ENCODE measurements at places on chromosomes 5 and 9.

- DNase-seq: no peak
Observed at GRCh38 chr5:1437876-1438559, 7.2 kb downstream of the SLC6A3 start.

- no peak for DNase-seq
Observed at GRCh38 chr9:16421532-16421931, 448.9 kb downstream of the BNC2 start.

GRCh38 chr9:2727374-2727773 lies 10.1 kb downstream of the KCNV2 start:
- no peak for DNase-seq

DNA sequence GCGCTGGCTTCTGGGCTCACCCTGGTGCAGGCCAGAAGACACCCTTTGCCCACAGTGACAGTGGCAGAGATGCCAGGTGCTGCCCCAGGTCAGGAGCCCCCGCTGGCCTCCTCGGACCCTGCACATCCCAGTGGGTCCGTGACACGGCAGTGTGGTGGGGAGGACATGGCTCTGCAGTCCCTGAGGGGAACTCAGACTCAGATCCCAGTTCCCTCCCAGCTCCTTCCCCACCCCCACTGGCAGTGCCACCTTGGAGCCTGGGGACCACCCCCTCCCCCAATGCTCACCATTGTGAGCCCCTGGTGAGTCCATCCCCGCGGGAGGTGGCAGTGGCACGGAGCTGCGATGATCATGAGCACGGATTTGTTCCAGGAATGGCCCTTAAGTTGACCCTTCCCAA lies 562 bp upstream of the CCDC187 start:
- DNase-seq: no peak

GRCh38 chr9:27473111-27473529 lies 51.0 kb upstream of the IFNK start:
- no peak for DNase-seq

DNA sequence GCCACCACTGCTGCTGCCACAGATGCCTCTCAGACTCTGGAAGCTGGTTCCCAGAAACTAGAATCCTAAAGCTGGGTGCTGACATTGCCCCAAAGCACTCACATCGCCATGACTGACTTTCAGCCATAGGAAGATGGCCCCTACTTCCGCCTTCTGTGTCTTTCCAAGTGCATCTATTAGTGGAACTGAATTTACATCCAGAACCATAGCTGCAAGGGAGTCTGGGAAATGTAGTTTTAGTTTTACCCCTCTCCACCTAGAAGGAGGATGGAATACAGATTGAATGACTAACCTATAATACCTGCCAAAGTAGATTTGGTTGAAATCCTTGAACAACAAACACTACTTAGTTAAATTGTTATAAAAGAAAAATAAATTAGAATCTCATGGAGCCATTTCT lies 118.8 kb downstream of the RASGRF2 start:
- DNase-seq: no peak

- no peak for DNase-seq
Observed at GRCh38 chr5:54616518-54617220, 99.1 kb downstream of the SNX18 start.

- no peak for DNase-seq
Observed at GRCh38 chr5:141735823-141736222, 53.8 kb upstream of the ARAP3 start.

DNA sequence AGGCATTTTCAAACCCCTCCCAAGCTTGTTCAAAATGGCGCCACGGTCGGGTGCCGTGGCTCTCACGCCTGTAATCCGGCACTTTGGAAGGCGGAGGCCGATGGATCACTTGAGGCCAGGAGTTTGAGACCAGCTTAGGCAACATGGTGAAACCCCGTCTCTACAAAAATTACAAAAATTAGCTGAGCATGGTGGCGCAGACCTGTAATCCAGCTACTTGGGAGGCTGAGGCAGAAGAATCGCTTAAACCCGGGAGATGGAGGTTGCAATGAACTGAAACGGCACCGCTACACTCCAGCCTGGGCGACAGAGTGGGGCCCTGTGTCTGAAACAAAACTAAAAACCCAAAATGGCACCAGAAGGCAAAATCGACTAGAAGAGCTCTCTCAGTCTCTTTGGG lies 142.0 kb downstream of the MTX3 start:
- DNase-seq: no peak

- no peak for DNase-seq
Observed at GRCh38 chr5:125283372-125283771, 536.9 kb upstream of the ZNF608 start.

DNA sequence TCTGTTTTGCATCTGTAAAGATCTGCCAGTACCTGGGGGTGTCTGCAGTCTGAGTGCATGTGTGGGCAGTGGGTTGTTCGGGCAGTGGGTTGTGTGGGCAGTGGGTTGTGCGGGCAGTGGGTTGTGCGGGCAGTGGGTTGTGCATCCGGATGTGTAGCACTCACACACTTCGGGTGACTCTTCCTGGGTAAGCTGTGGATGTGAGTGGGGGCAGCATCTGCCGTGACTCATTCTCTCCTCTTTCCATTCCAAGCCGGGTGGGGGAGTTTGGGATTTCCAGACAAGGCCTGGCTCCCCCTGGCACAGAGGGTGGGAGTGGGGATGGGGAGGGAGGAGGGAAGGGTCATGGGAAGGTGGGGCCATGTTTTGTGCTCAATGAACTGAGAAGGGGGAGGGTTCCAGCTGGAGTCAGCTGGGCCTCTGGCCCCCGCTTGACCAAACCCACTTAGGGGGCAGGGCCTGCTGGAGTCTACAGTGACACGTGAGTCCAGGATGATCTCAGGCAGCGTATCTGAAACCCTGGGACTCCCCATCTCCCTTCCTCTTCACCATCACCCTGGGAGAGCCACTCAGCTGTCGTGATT lies 8.3 kb downstream of the CRB2 start:
- DNase-seq: no peak

- no peak for DNase-seq
Observed at GRCh38 chr5:145858959-145859358, 13.9 kb downstream of the GRXCR2 start.

GRCh38 chr9:98442114-98442513 lies 186.7 kb upstream of the TBC1D2 start:
- no peak for DNase-seq

DNA sequence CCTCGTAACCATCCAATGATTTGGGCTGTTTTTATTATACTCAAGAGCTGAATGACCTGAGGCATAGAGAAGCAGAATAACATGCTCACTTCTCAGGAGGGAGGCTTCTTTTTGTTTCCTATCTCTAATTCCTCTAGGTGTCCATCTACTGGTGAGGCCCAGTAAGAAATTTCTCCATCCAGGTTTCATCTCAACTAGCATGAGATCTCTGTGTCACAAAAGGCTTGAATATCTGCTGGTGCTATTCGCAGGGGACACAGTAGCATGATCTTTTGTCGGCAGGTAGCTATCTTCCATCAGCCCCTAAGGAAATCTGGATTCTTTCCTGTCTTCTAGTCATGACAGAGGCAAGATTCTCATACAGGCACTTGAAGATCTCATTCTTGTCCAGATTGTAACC lies 8.9 kb downstream of the IFNE start:
- DNase-seq: no peak

DNA sequence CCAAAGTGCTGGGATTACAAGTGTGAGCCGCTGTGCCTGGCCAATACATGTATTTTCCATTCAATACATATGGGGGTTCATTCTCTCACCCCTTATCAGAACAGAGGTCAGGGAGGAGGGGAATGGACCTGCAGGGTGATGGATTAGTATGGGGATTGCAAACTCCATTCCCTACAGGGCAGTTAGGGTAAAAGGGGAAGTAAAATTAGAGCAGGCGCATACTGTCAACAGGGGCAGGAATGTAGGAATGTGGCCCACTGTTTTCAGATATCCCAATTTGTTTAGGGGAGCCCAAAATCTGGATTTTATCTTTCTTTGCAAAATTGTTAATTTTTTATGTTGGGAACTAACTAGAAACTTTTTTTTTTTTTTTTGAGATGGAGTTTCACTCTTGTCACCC lies 46.4 kb upstream of the SLC44A1 start:
- no peak for DNase-seq

GRCh38 chr5:134392301-134392700 lies 19.4 kb downstream of the CDKN2AIPNL start:
- DNase-seq: no peak

DNA sequence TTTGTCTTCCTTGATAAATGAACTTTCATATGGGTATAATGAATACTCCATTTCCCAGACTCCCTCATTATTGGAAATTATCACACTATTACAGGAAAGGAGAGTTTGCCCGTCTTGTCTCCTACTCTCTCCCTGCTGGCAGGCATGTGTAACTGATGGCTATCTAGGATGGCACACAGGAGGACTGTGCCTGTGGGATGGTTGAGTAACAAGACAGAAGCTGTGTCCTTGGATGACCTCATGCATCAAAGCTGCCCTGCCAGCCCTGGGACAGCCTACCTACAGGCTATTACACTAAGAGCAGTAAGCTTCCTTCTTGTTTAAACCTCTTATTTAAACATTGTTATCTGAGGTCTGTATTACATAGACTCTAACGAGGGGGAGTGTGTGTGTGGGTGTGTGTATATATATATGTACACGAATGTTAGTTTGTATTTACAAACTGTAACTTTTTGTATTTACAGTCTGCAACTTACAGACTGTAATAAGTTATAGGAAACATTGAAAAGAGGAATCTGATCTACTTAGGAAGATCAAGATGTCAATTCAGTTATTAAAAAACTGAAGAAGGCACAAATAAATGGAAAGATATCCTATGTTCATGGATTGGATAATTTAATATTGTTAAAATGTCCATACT lies 247.6 kb upstream of the ACO1 start:
- DNase-seq: no peak

DNA sequence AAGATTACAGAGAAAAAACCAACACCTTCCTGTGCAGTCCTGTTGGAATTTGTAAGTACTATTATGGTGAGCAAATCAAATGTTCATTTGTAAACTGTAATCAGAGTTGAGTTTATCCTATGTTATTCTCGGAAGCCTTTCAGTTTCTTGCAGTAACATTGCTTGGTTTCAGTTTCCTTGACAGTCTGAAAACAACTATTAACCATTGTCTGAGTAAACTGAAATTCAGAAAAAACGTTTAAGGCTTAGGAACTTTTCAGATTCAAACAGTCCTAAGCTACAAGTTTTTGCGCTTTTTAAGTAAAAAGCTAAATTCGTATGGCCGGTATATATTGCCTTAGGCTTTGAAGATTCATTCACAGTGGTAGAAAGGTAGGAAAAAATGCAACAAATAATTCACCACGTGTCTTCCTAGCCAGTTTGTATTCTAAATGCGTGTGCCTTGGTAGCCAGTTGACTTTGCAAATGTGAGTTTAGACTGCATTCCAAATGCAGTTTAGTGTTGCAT lies 2.5 kb downstream of the GPBP1 start:
- DNase-seq: no peak

GRCh38 chr5:54700986-54701578 lies 183.5 kb downstream of the SNX18 start:
- DNase-seq: no peak

- no peak for DNase-seq
Observed at GRCh38 chr9:31185831-31186230, 1198.6 kb upstream of the ACO1 start.

GRCh38 chr9:120366644-120367019 lies 213.3 kb downstream of the CDK5RAP2 start:
- DNase-seq: no peak

- no peak for DNase-seq
Observed at GRCh38 chr5:161946911-161947310, 99.0 kb downstream of the GABRA1 start.

- no peak for DNase-seq
Observed at GRCh38 chr5:151721087-151721646, 34.5 kb upstream of the SPARC start.

Data from activated naive CD8-positive, alpha-beta T cell treated with anti-CD3 and anti-CD28 coated beads, Interleukin-2, amount 50 U/mL, for 16 hours (primary cell).